ENCODE measurements at places on chromosomes 6 and 20.

GRCh38 chr6:165106261-165106660 is 203.1 kb downstream of the C6orf118 start:
- DNase-seq: no peak

DNA sequence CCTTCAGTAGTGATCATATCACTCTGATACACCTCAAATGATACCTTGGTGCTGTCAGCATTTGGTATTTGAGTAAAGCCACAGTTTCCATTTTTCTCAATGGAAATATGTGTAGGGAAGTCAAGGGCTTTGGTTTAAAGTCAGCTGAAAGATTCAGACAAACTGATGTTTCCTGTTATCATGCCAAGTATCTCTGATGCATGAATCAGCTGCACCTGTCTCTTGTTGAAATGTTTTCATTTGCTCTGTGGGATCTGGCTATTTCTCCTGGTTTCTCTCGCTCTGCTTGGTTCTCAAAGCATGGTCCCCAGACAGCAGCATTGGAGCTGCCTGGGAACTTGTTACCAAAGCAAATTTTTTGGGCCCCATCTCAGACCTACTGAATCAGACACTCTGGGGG is 23.5 kb downstream of the ZFP64 start:
- DNase-seq: no peak

DNA sequence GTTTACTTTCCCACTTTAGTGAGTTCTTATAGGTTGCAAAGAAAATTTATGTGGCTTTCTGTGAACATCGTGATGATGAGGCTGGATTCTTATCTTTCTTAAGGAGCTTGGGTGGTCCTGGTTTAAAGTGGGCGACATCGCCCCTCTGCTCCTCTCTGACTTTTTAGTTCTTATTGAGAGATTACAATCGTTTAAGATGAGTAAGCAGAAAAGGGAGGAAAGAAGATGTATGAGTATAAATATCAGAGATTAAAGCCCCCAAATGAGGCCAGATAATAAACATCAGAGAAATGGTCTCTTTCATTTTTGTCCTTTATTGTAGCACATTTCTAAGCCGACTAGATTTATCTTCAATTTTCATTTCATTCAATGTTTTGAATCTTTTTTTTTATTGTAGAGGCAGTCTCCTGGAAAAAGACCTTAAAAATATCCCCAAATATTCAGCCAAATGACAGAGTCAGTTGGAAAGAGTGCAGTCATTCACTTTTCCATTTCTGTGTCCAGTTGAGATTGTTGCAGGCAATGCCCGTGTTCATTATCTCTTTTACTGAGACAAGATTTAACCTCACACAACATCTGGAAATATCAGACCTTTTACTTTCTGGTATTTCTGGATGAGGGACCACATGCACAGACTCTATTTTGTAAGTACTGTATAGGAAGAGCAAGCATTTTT is 62.0 kb upstream of the PDE7B start:
- DNase-seq: no peak

DNA sequence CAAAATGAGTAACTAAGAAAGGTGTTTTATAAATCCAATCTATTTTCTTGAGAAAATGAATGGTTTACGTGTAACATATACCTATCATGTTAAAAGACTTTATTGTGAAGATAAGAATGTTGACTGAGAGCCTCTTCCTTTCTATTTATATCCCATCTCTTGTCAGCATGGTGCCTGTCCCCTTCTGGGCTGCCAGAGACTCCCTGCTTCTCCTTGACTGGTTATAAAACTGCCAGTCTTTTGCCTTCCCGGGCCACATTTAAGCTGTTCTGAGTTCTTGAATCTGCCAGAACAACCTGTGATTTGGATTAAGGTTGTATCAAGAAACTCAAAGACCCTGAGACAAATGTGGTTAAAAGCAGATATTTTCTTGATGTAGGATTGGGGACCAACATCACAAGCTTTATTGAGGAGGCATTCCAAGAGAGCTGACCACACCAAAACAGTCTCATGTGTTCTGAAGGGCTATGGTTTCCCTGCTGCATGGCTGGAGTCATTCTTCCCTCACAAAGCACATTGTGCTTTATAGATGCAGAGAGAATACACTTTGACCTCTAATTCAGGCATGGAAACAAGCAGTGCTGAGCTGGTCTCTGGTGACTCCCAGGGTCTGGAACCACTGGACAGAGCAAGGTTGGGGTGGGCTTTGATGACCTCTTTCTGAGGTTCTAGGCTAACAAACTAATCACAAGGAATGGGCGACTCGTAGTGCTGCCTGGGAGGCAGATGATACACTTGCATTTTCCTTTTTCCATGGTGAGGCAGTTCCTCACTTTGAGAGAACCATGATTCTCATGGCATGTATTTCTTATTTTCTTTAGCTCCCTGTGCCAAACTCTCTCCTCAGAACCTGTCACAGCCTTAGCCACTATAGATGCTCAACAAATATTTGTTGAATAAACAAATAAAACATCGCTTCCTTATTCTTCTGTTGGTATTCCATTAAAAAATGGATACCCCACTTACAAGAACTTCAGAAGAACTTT is 205.0 kb upstream of the PREP start:
- no peak for DNase-seq

GRCh38 chr6:170033666-170034065 is 257.2 kb downstream of the DLL1 start:
- no peak for DNase-seq

DNA sequence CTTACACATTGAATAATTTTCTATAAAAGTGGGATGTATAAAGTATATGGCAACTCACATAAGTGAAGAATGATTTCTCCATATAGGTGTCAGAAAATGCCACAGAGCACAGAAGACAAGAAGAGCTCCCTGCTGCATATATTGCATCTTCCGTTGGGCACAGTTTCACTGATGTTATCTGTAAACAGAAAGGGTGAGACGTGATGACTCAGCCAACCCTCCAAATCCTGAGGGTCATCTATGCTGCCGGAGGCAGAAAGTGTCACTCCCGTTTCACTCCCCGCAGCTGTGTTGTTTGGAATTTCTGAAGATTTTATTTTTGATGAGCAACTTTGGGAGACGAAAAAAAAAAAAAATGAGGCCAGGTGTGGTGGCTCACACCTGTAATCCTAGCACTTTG is 644.1 kb downstream of the C6orf118 start:
- no peak for DNase-seq

DNA sequence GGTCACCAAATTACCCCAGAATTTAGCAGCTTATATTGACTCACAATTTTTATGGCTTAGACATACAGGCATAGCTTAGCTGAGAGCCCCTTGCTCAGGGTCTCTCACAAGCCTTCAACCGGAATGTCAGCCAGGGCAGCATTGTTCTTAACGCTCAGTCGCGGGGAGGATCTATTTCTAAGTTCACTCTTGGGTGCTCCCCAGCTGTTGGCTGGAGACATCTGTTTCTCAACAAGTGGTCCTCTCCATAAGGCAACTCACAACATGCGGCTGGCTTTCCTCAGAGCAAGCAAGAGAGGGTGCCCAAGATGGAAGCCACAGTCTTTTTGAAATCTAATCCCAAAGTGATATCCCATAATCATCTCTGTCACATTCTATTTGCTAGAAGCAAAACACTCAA is 46.6 kb downstream of the SLX4IP start:
- DNase-seq: no peak

DNA sequence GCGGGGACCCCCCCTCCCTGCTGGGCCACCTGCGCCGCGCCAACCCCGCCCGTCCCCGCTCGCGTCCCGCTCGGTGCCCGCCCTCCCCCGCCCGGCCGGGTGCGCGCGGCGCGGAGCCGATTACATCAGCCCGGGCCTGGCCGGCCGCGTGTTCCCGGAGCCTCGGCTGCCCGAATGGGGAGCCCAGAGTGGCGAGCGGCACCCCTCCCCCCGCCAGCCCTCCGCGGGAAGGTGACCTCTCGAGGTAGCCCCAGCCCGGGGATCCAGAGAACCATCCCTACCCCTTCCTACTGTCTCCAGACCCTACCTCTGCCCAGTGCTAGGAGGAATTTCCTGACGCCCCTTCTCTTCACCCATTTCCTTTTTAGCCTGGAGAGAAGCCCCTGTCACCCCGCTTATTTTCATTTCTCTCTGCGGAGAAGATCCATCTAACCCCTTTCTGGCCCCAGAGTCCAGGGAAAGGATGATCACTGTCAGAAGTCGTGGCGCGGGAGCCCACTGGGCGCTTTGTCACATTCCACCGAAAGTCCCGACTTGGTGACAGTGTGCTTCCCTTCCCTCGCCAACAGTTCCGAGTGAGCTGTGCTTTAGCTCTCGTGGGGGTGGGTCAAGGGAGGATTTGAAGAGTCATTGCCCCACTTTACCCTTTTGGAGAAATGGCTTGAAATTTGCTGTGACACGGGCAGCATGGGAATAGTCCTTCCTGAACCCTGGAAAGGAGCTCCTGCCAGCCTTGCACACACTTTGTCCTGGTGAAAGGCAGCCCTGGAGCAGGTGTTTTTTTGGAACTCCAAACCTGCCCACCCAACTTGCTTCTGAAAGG is 2.1 kb downstream of the VEGFA start:
- no peak for DNase-seq

DNA sequence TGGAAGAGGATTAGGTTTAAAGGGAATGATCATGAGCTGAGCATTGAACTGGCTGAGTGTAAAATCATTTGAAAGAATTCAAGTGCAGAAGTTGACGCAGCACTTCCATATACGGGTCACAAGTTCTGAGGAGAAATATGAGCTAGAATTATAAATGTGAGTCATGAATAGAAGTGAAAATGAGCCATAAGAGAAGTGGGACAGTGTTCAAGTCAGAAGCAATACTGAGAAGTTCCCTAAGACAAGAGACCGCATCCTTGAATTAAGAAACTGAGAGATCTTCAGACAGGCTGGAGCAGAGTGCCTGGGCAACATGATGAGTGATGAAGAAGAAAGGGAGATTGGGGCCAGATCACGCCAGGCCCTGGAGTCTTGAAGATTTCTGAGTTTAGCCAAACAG is 209.7 kb downstream of the TBX18 start:
- DNase-seq: no peak
